ENCODE measurements at places on chromosomes 5 and 9.
A peak's percentile ranks its signal among the peaks of the same experiment; 100 is the strongest.

DNA sequence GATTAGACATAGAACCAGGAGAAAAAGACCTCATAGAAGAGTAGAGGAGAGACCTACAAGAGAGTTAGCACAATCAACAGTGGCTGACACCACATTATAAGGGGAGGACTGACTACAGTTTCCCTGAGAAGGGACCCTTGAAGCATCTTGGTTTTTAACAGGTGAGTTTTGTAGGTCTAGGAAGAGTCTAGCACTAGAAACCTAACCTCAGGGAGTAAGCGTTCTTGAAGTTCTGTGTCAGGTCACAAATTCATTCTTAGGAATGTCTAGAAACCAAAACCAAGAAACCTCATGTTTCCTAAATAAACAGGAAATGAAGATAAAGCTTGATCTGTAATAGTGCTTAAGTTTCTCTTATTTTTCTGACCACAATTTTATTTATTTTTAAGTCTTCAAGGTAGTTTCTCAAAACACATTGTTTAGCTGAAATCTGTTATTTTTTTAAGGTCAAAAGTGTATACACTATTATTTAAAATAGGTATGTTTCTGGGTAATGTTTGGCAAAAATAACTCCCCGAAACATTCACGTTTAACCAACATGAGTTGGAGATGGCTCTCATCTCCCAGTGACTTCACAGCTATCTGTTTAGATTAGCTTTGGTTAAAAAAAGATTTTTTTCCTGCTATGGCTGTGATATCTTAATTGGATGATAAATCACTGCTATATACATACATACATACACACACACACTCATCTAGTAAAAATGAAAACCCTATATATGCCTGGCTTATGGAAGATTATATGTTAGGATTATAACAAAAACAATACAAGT, 37.1 kb downstream of the MAP3K1 start:
- DNase-seq: no peak

DNA sequence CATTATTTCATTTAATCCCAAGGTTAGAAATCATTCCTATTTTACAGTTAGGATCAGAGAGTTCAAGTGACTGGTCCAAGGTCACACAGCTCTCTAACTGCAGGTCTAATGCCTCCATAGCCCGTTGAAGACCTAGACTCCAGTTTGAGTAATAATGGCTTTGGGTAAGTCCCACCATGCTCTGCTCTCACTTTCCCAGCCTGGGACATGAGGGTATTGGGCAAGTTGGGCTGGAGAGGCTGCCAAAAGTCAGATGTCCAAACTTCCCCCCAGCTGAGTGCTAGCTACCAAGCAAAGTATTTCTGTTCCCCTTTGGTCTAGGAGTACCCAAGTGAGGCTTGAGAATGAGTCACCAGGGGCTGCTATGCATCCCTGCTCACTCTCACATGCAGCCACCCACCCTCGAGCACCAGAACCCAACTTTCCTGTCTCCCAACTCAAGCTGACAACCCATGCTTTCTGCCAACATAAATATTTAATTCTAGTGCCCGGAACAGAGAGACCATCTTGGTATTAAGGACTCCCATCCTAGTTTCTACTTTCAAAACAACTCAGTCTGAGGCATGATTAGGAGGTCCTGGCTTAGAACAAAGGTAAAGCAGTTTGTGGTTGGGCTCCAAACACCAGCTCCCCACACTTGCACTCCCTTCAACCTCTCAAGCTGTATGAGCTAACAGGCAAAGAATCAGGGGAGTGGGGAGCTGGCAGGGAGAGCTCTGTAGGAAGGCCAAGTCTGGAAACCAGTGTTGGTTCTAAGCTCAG, 236.5 kb upstream of the TRIM32 start:
- DNase-seq: no peak

GRCh38 chr9:88534456-88535225, at the start of gene NXNL2:
Gene NXNL2 (plus strand): TSS chr9:88535178. CDS start chr9:88535435, 257 bp downstream.
- DNase-seq: peak; percentile 20

DNA sequence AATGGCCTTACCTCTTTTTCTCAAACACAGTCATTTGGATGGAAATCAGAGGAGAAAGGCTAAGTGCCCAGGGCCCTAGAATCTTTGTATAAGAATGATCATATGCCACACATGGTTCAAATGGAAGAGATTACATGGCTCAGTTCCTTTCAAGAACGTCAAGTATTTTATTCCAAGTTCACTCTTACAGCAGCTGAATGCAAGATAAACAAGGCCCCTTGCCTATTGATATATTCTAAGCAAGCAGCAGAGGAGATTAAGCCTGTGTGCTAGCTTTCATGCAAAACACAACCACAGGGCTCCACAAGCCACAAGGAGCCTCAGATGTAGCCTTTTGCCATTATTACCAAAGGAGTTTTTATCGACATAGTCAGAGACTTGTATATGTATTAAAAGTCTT, 55.3 kb upstream of the SLCO6A1 start:
- no peak for DNase-seq

DNA sequence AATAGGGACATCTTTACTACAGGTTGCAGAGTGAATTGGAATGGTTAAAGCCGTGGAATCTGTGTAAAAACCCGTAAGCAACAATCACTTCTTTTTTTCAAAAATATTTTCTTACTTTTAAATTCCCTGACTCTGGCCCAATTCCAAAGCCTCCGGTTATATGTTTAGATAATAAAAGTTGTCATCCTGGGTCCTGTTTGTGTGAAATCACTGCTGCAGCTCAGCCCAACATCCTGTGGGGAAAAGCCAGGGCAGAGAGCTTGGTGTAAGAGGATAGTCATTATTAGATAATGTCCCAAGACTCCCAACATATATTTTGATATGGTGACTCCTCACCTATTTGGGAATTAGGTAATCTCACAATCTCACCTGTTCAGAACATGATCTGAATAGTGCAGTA, 586.0 kb upstream of the BRINP1 start:
- DNase-seq: no peak

DNA sequence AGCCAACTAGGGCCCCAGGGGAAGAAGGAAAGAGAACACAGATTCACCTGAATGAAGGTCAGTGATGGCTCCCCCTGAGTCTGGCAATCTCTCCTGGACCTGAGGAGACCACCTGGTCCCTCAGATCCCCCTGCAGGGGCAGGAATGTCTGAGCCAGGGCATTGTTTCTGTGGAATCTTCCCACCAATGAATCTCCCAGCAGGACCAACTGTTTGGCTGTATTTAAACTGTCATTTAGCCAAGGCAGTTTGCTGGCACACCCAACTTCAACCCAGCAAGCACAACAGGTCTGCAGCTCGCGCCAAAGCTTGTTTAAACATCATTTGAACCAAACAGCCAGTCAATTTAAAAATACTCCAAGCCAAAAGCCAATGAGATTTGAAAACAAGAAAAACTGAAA, 92.6 kb downstream of the SH3TC2 start:
- DNase-seq: no peak

GRCh38 chr9:83061990-83062650, 822 bp downstream of the RASEF start:
- DNase-seq: no peak

DNA sequence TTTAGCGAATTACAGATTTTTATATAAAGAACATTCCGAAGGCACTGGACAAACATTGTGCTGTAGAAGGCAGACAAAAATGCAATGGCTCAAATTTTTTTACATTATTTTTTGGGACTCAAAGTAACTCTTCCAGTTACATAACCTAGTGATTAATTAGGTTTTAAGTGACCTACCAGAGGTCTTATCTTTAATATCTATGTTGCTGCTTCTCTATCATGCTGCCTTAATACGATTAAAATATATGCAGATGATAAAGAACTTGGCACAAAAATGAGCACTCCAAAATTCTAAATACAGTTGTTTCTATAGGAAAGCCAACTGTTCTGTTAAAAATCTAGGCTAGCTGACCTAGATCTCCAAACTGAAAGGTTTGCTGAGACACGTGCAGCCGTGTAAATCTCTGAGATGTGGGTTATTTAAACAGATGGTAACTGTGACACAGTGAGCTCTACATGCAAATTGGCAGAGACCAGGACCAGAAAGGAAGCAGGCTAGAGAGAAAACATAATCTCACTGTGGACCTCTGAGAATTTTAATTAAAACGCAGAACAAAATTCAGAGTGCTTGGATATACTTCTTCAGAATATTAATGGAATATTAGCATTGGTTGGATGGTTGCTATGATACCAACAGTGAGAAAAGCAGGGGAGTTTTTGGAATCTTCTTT, 56.2 kb downstream of the CAMK4 start:
- no peak for DNase-seq

- no peak for DNase-seq
Measured at GRCh38 chr9:112858625-112859147, 32.0 kb downstream of the SLC46A2 start.

GRCh38 chr5:38827525-38827924, 18.3 kb upstream of the OSMR start:
- DNase-seq: no peak

GRCh38 chr9:27586304-27586703, 13.0 kb upstream of the C9orf72 start:
- DNase-seq: no peak

DNA sequence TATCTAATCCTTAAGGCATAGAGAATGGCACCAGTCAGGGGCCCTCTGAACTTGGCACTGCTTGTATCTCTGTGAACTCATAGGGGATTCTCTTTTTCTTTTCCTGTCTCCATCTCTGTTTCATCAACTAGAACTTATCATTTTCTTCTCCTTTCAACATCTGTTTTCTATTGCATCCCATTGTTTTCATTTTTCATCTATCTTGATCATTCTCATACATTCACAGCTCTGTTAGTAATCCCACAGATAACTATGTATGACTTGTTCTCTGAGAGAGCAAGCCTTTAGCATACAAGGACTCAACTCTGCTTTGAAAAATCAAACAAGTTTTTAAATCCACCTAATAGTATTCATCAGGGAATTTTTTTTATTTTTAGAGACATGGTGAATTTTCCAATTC, 264.3 kb downstream of the ARRDC3 start:
- no peak for DNase-seq

DNA sequence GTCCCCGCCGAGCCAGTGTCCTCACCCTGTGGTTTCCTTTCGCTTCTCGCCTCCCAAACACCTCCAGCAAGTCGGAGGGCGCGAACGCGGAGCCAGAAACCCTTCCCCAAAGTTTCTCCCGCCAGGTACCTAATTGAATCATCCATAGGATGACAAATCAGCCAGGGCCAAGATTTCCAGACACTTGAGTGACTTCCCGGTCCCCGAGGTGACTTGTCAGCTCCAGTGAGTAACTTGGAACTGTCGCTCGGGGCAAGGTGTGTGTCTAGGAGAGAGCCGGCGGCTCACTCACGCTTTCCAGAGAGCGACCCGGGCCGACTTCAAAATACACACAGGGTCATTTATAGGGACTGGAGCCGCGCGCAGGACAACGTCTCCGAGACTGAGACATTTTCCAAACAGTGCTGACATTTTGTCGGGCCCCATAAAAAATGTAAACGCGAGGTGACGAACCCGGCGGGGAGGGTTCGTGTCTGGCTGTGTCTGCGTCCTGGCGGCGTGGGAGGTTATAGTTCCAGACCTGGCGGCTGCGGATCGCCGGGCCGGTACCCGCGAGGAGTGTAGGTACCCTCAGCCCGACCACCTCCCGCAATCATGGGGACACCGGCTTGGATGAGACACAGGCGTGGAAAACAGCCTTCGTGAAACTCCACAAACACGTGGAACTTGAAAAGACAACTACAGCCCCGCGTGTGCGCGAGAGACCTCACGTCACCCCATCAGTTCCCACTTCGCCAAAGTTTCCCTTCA, 1.4 kb downstream of the GLIS3 start:
- DNase-seq: no peak

GRCh38 chr9:21110708-21111576, 30.7 kb downstream of the IFNW1 start:
- DNase-seq: no peak

DNA sequence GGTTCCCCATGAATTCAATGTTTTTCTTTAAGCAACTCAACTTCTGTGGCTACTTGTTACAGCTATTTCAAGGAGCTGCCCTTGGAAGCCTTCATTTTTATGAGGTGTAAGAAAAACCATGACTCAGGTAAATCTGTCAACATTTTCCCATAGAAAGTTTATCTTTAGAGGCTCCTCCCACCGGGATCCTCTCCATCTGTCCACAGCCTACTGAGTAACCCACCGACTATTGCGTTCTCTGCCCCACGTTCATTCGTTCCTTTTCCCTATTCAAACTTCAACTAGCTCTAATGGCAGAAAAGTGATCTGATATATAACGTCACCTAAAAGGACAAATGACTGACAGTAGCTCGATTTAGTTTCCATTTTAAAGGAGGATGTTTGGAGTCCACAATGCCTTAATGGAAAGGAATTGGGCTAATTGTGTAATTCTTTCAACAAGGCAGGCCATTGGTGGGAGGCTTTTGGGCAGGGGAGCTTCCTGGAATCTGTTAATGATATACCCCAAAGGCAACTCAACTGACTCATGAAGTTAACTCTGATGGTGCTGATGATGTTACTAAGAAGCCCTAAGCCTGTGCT, 29.3 kb upstream of the NR3C1 start:
- no peak for DNase-seq

GRCh38 chr9:89774858-89775370, 170.1 kb downstream of the GADD45G start:
- DNase-seq: no peak

DNA sequence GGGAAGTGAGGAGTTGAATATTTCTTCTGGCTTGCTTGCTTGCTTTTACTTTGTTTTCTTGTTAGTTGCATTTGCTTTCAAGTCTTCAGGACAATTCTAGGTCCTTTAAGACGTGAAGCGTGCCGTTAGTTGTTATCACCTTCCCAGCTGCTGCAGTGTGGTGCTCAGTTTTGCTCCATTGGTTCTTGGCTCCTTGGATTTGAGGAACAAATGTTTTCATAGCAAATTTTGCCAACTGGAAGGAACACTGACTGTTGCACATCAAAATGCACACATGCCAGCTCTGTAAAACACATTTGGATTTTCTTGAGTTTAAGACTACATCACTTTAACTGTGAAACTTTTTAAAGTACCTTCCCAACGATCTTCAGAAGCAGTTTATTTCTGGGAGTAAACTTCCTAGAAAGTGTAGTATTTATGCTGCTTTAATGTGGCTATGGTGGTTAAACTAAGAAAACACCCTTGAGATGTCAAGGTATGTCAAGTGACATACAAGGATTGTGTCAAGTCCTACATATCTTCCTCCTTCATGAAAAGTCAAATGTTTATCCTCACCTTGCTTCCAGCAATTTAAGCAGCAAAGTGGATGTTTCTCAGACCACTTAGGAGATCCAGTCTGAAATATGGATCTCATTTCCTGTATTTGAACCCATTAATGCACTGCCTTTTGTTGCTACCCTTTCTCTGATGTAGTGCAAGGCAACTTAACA, 24.9 kb downstream of the MOCS2 start:
- no peak for DNase-seq
